Ovary (tissue), 10 donors: ENCODE measurements at places on chromosomes 13 and 19. TPM values are rescaled to one million over a fixed set of nuclear protein-coding genes. Genes with fewer than 3 reads are reported as not detected.
A peak's percentile ranks its signal among the peaks of the same experiment; 100 is the strongest.

GRCh38 chr13:54845351-54845965 is 1816.8 kb downstream of the OLFM4 start:
- no peak overlapping the region for H3K4me3 ChIP-seq
- no peaks in the 10 kb centered on the region for H3K27me3 ChIP-seq
- H3K36me3 ChIP-seq: no peaks in the 10 kb centered on the region

GRCh38 chr19:42153672-42154433 is 21.6 kb upstream of the POU2F2 start:
- H3K4me1 ChIP-seq: no peaks in the 10 kb centered on the region
- no peak overlapping the region for H3K27ac ChIP-seq
- no peak overlapping the region for H3K4me3 ChIP-seq
- DNase-seq: no peak
- H3K36me3 ChIP-seq: no peaks in the 10 kb centered on the region

DNA sequence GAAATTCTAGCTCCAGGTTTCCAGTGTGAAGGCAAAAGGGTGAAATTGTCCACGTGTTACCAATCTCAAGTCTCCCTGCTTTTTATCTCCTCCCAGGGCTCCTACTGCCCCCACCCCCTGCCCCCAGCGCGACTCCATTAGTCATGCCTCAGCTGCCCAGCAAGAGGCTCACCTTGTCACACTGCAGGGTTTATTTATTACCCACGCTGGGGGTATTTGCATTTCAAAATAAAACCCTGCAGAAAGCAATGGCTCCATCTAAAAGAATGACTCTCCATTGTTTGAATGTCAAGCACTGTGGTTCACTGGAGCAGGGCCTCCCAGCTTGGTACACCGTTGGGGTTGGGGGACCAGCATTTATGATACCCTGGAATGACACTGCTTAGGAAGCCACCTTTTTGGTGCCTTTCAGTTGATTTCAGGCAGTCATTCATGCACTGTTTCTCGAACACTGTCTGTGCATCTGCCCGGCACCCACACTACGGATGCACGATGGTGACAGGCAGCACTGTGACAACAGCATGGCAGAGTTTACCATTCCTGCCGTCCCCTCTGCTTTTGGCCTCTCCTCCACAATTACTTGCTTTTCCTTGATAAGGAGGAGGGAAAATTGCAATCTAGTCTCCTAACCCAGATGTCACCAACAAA is 9.9 kb upstream of the POP4 start:
- H3K27me3 ChIP-seq: no peaks in the 10 kb centered on the region
- H3K4me3 ChIP-seq: no peak overlapping the region
- no peak for DNase-seq
- H3K36me3 ChIP-seq: no peaks in the 10 kb centered on the region
- H3K4me1 ChIP-seq: no peaks in the 10 kb centered on the region
- H3K27ac ChIP-seq: no peak overlapping the region

- peaks cover 6% of the 10 kb centered on the region for H3K4me1 ChIP-seq
- no peak overlapping the region for H3K4me3 ChIP-seq
- no peaks in the 10 kb centered on the region for H3K27me3 ChIP-seq
- H3K36me3 ChIP-seq: no peaks in the 10 kb centered on the region
- H3K27ac ChIP-seq: no peak overlapping the region
These were observed 5.5 kb downstream of the TPGS1 start for GRCh38 chr19:512547-513365.

DNA sequence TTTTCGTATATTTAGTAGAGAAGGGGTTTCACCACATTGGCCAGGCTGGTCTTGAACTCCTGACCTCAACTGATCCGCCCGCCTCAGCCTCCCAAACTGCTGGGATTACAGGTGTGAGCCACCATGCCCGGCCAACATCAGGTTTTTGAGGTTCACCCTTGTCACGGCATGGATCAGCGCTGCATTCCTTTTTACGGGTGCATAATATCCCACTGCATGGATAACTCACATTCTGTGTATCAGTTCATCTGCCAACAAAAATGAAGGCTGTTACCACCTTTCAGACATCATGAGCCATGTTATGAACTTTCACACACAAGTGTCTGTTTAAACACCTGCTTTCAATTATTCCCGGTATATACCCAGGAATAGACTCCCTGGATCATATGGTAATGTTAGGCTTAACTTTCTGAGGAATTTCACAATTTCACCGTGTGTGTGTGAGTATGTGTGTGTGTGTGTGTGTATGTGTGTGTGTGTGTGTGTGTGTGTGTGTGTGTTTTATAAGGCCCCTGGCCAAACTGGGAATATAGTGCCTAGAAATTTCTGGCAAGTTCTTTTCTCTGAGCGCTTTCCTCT is 52.2 kb downstream of the AP1M1 start:
- no peaks in the 10 kb centered on the region for H3K36me3 ChIP-seq
- DNase-seq: no peak
- H3K27me3 ChIP-seq: no peaks in the 10 kb centered on the region
- no peak overlapping the region for H3K27ac ChIP-seq

- no peak for DNase-seq
- H3K27me3 ChIP-seq: no peaks in the 10 kb centered on the region
- no peaks in the 10 kb centered on the region for H3K4me1 ChIP-seq
- H3K4me3 ChIP-seq: no peak overlapping the region
- H3K36me3 ChIP-seq: no peaks in the 10 kb centered on the region
- H3K27ac ChIP-seq: no peak overlapping the region
These were observed 302.8 kb downstream of the TEX29 start for GRCh38 chr13:111623208-111623607.

GRCh38 chr19:3818466-3818865 is 32.3 kb upstream of the MATK start:
- H3K27me3 ChIP-seq: no peaks in the 10 kb centered on the region
- H3K27ac ChIP-seq: no peak overlapping the region
- DNase-seq: no peak
- no peak overlapping the region for H3K4me3 ChIP-seq
- peaks cover 2% of the 10 kb centered on the region for H3K4me1 ChIP-seq

DNA sequence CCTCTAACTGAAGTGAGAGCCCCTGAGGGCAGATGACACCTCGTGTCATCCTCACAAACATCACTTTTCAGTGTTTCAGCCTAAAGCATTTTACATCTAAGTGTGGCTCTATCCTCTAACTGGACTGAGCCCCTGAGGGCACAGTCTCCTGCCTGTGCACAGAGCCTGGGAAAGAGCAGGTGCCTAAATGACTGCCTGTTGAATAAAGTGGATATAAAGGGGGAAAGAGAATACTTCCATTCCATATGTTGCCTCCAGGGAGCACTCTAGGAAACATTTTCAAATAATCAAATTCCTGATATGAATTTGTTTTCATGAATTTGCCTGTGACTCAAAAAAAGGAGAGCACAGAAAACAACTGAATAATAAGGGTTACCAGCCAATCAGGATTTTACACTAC is 32.2 kb downstream of the CNMD start:
- no peaks in the 10 kb centered on the region for H3K27me3 ChIP-seq
- H3K27ac ChIP-seq: no peak overlapping the region
- H3K4me3 ChIP-seq: no peak overlapping the region
- H3K36me3 ChIP-seq: no peaks in the 10 kb centered on the region

DNA sequence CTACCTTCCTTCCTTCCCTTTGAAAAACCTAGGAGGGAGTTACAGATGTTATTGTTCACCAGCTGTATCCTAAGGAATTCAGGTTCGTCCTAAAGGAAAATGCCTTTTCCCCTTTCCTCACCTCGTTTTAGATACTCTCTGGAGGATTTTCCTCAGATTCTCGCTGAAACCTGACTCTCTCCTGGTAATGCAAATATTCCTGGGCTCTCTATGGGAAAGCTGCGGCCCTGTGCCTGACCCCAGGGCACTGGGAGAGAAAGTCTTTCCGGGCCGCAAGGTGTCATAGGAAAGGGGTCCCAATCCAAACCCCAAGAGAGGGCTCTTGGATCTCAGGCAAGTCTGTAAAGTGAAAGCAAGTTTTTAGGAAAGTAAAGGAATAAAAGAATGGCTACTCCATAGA is 13.1 kb upstream of the OR1M1 start:
- H3K27ac ChIP-seq: no peak overlapping the region
- no peak for DNase-seq
- H3K36me3 ChIP-seq: no peaks in the 10 kb centered on the region
- no peak overlapping the region for H3K4me3 ChIP-seq
- H3K27me3 ChIP-seq: no peaks in the 10 kb centered on the region

GRCh38 chr19:2494447-2495129 is 18.7 kb downstream of the GADD45B start:
- H3K27me3 ChIP-seq: no peaks in the 10 kb centered on the region
- peak overlapping the region; percentile 51 for H3K4me3 ChIP-seq
- no peaks in the 10 kb centered on the region for H3K36me3 ChIP-seq
- DNase-seq: peak; percentile 82

GRCh38 chr13:59094181-59094580 is 1069.5 kb downstream of the DIAPH3 start:
- DNase-seq: no peak
- no peaks in the 10 kb centered on the region for H3K36me3 ChIP-seq
- H3K4me3 ChIP-seq: no peak overlapping the region
- no peak overlapping the region for H3K27ac ChIP-seq
- no peaks in the 10 kb centered on the region for H3K4me1 ChIP-seq

The SYNE4 gene
- total RNA-seq: 0.45 TPM

The DOCK6 gene
- 40.2 TPM for total RNA-seq

The ZNF320 gene
- 11.7 TPM for total RNA-seq

The SIGLEC8 gene
- 0.24 TPM for total RNA-seq
